Activated naive CD4-positive, alpha-beta T cell (primary cell): ENCODE measurements at places on chromosomes 6 and 20.

GRCh38 chr20:36745927-36746659 lies at the start of gene NDRG3:
Gene NDRG3, minus strand, starts transcription at chr20:36746090. Its CDS starts 24,355 bp downstream, at chr20:36721735.
- DNase-seq, result peak; percentile 77

GRCh38 chr6:132122871-132123270 lies 171.7 kb upstream of the CCN2 start:
- no peak for DNase-seq

GRCh38 chr6:159819932-159820640 lies 20.0 kb downstream of the PNLDC1 start:
- DNase-seq, result no peak

GRCh38 chr6:44446626-44447300 lies 59.3 kb downstream of the CDC5L start:
- DNase-seq, result no peak

DNA sequence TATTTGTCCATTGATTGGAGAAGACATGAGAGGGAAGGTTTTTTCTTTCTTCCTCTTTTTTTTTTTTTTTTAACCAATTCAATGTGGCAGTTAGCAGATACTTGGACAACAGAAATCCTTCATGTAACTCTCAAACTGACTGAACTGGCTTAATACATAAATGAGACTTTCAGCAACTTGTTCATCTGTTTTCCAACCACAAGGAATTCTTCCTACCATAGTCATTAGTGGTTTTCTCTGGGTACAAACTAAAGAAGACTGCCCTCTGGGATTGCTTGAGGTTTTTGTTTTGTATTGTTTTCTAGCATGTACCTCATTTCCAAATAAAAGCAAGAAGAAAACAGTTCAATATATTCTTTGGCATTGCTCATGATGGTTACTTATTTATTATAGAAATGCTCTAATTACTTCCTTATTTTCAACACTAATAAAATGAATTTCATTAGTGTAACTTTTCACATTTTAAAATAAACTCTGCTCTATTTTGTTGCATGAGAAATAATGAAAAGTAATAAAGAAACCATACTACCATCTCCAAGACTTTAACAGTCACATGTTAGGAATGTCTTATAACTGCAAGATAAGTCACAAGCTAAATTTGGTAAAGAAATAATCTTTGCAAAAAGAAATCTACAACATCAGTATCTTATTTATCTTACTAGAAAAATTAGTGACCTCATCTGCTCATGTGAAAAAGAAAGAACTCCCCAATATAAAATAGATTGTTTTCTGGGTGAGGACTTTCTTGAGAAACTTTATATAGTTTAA lies 52.0 kb downstream of the ME1 start:
- DNase-seq, result no peak

DNA sequence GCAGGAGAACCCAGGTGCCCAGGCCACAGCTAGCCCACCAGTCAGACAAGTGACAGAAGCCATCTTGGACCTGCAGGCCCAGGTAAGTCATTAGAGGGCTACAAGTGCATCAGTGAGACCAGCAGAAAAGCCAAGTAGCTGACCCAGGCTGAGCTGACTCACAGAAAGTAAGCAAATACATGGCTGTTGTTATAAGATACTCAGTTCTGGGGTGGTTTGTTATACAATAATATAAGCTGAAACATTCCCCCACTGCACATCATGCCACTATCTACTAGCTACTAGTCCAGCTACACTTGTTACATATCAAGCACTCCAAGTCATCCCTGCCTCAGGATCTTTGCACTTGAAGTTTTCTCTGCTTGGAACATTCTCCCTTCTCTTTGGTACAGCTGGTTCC lies 10.0 kb downstream of the DYNLT2 start:
- DNase-seq, result no peak

- DNase-seq, result no peak
These were observed 4.2 kb downstream of the LRP11 start for GRCh38 chr6:149859938-149860337.

- DNase-seq, result no peak
These were observed 4.8 kb upstream of the DUSP22 start for GRCh38 chr6:287489-287860.

DNA sequence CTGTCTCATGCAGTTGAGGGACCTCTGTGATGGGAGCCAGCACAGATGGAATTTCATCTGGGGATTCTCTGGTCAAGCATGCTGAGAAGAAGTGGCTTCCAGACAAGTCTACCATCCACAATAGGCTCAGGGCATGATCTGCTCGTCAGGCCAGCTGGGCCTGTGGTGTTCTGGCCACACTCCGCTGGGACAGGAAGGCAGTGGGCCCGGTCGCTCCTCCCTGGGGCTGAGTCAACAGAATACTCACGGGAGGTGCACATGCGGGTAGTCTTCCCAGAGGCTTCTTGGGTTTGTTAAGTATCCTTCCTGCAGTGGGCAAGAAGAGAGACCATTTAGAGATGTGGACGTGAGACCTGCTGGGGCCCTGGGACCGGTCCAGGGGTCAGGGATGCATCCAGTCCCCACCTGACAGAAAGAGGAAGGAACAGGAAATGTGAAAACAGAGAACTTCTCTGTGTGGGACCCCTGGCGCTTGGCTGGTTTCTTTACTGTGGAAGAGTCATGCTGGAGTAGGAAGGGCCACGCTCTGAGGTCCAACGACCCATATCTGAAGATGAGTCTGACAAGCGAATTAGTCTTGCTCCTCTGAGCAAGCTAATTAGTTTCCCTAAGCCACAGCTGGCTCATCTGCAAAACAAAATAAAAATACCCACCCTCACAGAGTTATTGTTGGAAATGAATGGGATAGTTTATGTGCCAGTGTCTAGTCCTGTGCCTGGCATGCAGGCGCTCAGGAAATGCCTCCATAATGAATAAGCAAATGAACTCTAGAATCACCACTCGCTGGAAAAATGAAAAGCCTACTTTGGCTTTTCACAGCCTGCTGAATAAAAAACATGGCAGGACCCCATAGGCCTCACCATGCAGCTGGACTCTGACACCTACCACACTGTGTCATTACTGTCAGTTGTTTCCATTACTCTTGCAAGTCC lies 67.3 kb downstream of the TRAM2 start:
- no peak for DNase-seq

DNA sequence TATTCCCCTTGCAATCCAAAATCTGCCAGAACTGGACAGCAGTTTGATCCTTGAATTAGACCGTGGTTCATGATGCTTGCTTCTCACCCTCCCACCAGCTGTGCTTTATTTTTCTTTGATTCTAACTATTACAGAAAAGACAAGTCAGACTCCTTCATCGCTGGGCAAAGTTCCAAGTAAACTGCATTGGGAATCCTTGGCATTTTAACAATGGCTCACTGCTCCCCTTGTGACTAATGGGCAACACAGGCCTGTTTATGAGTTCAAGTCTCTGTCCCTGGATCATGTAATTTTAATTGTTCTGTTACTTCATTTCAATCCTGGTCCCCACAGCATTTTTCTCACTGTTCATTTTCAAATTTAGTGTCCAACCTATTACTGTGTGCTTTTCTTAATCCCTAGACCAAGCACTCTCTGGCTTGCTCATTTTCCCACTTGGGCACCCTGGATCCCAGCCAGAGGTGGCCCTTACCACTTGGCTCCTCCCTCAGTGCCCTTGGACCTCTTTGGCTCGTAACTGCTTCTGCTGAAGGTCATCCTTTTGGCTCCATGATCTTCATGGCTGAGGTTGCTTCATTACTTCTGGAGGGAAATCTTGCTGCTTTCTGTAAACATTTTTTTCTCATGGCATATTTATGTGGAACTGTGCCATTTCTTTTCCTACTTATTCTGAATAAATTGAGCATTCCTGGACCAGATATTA lies 32.8 kb downstream of the PSMB9 start:
- DNase-seq, result no peak

DNA sequence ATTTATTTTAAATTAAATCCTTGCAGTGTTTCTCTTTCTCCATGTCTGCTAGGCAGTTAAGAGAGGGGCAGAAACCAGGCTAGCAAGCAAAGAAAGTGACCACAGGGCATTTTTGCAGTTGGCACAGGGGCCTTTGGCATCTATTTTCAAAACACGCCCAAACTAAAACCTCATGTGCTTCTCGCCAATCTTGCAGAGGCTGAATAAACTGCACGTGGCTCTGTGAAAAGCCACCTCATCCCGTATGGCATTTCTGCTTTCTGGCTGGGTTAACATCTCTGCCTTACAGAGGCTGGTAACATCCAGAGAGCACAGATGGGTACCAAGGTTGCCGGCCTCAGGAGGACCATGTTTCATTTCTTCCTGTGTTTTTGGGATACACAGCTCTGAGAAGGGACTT lies 54.6 kb downstream of the GJA10 start:
- no peak for DNase-seq

DNA sequence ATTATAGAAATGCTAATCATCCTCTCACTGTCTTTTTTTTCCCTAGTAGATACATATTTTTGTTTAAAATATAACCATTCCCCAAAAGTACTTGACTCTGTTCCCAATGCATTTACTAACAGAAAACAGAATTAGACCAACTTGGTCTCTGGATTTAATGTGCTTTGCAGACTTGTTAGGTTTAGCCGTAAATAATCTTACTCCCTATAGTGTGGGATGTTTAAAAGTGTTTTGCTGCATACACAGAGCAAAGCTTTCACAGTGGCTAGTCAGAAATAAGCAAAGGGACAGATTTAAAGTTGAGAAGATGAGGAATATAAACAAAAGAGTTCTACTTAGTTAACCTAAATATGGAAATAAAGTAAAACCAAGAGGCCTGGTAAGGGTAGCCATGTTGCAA lies 527.5 kb downstream of the HDGFL1 start:
- no peak for DNase-seq

- no peak for DNase-seq
These were observed 40.2 kb upstream of the NEDD9 start for GRCh38 chr6:11272491-11273192.

DNA sequence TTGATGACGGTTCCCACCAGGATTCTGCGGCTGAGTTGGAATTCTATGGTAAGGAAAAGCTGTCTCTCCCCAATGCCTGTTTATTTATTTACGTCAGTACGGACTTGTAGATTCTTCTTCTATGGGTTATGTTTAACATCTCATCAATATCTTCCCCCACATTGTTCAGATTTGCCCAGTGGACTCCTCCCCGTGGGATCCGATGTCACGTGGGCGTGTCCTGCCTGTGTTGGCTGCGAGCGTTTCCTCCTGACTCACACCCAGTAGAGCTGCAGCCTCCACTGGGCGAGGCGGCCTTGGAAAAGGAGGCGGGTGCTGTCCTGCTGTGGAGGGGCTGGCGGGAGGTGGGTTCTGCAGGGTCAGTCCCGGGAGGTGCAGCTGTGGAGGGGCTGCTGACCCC lies 46.8 kb upstream of the SLCO4A1 start:
- DNase-seq, result no peak

DNA sequence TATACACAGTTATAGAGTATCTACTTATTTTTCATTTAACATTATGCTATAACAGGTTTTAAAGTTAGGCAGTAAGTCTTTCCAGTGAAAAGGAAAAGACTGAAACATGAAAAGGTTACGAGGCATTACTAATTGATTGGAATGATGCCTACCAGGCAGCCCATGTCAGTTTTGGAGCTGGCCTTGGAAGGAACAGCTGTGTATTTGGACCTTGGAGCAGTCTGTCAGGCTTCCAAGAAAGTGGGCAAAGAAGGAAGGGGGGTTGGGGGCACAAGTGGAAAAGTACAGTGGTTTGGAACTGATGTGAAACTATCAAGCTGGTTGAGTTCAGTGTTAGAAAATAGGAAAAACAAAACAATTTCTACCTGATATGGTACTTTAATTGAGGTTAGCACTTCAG lies 41.7 kb downstream of the SLC16A10 start:
- no peak for DNase-seq

GRCh38 chr6:158237656-158238055 lies 69.5 kb downstream of the GTF2H5 start:
- no peak for DNase-seq

- DNase-seq, result no peak
These were observed 11.1 kb upstream of the ITPR3 start for GRCh38 chr6:33610067-33610466.

DNA sequence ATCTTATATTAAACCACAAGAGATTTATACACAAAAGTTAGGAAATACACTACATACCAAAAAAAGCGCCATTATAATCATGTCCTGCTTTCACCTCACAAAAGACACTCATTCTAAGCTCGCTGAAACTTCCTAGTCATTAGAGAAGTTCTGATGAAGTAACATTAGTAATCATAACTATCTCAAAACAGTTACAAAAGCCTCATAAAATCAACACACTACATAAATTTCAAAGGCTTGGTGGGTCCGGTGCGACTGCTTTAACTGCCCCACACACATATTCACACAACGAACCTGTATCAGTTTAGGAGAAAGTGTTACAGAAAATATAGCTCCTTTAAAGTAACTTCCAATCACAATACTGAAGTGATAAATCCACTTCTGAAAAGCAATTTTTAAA lies 1.9 kb downstream of the PHIP start:
- DNase-seq, result no peak

GRCh38 chr6:123604067-123604466 lies 32.7 kb downstream of the TRDN start:
- no peak for DNase-seq

DNA sequence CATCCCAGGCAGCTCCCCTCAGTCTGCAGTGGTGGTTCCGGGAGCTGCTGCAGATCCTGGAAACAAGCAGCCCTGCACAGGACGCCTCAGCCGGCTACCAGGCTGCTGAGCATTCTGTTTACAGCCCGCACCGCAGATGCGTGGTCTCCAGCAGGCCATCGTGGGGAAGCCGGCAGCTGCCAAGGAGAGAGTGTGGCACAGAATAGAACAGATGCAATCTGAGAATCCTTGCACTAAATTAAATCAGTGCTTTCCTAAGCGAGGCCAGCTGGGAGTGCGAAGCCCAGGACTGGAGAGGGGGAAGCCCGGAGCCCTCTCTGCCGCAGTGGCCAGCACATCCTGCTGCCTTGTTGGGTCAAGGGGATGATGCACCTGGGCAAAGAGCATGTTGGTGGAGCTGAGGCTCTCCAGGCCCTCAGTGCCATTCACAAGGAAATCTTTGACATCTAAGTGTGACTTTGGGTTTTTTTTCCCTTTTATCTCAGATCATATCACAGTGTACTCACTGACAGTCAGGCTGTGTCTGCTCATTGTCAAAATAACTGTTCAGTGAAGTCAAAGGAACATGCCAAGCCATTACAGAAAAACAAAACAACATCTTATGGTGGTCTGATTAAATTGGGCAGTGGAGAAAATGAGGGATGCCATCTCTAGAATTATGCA lies 118.1 kb downstream of the SYNDIG1 start:
- DNase-seq, result no peak

DNA sequence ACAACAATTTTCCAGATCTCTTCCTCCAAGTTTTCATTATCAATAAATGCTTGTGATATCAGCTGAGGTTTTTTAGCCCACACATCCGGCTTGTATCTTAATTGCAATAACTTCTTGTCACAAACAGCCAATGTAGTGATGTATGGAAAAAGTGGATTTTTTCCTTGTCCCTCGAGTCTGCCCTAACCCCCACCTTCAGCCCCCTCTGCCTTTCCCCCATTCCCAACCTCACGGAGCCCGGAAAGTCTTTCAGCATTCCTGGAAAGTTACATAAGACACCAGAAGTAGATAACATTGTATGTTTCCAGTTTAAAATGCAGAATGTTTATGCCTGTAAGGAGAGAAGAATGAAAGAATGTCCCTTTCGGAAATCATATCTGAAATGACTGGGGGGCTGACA lies 179.2 kb upstream of the PHACTR1 start:
- DNase-seq, result no peak
